Fibroblast of mammary gland (primary cell): ENCODE measurements at places on chromosomes 7 and 10.
A peak's percentile ranks its signal among the peaks of the same experiment; 100 is the strongest.

GRCh38 chr10:78706726-78707540 is 361.8 kb upstream of the ZMIZ1 start:
- peak; percentile 13 for DNase-seq

DNA sequence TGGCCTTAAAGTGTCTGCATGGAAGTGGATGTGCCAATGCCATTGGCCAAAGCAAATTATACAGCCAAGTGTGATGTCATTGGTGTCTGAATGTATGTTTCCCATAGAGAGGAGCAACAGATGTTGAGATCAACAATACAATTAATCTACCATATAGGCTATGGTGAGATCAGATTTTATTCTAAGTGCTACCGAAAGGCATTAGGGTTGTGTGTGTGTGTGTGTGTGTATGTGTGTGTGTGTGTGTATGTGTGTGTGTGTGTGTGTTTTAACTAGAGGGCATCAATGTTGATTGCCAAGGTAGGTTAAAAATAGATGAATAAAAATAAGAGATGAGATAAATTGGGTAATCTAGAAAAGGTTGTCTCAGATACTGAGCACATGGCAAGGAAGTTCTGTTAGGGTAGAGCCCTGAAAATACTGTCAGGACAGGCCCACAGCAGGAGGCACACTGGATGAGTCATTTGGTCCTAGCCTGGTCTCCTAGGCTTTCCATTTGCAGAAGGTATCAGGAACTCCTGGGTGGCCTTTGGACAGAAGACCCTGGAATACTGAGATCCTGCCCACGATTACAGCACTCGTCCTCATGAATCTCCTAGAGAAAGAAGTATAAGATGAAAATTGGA is 446.0 kb upstream of the PODXL start:
- no peak for DNase-seq

DNA sequence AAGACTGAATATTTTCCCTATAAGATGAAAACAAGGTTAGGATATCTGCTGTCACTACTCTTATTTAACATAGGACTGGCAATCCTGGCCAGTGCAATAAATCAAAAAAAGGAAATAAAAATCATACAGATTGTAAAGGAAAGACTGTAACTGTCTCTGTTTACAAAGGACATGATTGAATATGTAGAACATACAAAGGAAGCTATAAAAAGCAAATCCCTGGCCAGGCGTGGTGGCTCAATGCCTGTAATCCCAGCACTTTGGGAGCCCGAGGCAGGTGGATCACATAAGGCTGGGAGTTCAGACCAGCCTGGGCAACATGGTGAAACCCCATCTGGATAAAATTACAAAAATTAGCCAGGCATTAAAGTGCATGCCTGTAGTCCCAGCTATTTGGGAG is 15.8 kb downstream of the ZNF485 start:
- no peak for DNase-seq

DNA sequence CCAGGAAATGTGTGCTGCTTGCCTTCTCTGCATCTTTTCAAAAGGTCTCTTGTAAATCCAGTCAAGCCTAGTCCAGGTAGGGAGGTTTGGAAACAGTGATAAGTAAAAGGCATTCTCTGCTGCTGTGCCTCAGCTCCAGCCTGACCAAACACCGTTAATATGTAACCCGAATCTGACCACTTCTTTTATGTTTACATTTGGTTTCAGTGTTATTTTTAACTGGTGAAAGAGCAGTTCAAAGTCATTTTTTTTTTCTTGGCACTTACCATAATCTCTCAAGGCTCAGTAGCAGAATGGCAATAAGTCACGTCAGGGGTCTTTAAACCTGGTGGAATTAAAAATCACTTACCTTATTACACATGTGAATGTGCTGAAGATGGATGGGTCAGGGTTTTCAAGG is 216.8 kb downstream of the PTEN start:
- DNase-seq: peak; percentile 18

- no peak for DNase-seq
Measured at GRCh38 chr7:143405173-143406001, 3.3 kb downstream of the EPHA1 start.
